ENCODE measurements at places on chromosomes 12 and 14.

- DNase-seq, result no peak
Observed at GRCh38 chr12:82554529-82554928, 132.2 kb upstream of the TMTC2 start.

DNA sequence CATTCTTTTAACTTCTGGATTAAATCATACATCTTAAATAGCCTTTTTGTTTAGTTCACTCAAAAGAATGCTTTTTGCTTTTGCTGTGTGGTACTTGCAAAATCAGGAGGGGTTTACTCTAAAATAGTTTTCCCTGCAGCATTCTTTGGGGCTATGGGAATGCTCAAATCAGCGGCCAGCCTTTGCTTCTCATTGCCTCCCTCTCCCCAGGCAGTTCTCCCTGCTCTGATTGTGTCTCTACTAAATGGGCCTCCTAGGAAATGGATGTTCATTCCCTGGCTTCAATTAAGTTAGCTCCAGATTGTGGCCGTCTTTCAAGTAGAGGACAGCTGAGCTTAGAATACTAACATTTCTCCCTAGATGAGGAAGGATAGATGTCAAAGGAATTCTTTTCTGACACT is 4.4 kb downstream of the TULP3 start:
- no peak for DNase-seq

DNA sequence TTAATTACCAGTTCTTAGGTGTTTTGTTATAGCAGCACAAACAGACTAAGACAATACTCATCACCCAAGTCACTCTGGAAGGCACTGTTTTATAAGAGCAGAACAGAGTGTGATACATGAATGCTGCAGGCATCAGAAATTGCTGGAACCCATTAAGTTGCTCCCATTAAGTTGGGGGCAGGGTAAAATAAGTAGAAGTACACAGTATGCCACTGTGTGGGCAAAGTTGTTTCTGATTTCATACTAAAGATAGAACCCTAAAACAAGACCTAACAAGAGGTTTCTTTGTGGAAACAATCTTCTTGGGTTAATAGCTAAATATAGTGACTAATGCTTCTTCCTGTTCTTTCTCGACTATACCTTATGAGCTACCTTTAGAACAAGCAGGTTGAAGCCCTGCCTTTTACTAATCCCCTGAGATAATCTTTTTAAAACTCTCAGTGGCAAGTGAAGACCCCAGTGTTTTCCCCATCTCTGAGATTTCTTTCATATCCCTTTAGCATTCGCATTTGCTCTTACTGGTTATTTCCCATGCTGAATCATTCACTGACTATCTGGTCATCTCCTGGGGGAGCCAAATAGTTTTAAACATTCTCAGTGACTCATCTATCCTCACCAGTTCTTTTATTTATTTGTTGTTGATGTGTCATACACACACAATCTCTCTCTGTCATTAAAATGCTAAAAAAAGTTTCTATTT is 52.3 kb downstream of the SOCS2 start:
- no peak for DNase-seq

GRCh38 chr14:92737206-92737605 is 11.2 kb downstream of the LGMN start:
- DNase-seq, result no peak

DNA sequence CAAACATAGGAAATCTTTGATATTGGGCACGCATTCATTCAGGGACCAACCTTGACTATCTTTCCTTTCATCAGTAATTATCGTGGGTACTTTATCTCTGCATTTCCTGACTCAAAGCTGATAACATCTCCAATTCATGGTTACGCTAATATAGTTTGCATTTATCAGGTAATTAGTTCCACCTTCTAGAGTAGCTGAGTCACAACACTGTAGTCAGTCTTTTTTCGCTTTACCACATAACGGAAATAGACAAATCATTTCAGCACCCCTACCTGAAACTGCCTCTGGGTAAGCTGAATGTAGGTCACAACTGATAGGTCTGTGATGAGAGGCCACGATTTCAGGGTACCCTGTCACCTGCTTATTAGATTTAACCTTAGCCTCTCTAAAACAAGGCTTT is 36.7 kb upstream of the IL22 start:
- no peak for DNase-seq

DNA sequence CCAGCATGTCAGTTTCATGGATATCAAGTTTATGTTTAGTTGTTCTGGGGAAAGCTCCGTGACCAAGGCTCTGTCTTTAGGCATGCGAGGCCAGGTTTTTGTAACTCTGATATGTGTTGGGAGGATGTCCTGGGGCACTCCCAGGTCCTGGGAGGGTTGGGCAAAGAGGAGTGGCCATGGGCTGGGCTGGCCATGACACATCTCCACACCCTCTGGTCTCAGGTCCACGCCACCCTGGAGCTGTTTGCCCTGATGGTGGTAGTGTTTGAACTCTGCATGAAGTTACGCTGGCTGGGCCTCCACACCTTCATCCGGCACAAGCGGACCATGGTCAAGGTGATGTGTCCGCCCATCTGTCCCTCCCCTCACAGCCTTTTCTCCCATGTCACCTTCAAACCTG is 46.4 kb downstream of the TPCN1 start:
- DNase-seq, result no peak

DNA sequence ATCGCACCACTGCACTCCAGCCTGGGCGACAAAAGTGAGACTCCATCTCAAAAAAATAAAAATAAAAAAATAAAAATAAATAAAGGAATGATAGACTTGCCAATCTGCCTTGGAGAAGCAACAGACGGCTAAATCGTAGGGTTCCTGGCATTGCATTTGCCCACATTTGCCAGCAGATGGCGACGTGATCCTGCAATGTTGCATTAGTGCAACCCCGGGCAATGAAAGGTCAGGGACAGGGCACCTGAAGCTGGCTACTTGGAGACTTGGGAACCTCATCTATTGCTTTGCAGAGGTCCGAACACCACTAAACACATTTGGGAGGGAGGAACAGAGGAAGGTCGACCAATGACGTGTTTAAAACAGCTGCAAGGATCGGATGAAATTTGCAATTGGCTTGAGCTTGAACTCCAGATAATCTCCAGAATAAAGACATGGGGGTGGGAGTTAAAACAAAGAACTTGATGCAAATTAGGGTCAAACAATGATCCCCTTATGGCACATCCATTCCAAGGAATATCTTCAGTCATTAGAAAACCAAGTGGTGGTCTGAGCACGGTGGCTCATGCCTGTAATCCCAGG is 34.6 kb downstream of the SPRING1 start:
- no peak for DNase-seq

- no peak for DNase-seq
Observed at GRCh38 chr12:10943167-10943566, 4.1 kb upstream of the TAS2R14 start.

DNA sequence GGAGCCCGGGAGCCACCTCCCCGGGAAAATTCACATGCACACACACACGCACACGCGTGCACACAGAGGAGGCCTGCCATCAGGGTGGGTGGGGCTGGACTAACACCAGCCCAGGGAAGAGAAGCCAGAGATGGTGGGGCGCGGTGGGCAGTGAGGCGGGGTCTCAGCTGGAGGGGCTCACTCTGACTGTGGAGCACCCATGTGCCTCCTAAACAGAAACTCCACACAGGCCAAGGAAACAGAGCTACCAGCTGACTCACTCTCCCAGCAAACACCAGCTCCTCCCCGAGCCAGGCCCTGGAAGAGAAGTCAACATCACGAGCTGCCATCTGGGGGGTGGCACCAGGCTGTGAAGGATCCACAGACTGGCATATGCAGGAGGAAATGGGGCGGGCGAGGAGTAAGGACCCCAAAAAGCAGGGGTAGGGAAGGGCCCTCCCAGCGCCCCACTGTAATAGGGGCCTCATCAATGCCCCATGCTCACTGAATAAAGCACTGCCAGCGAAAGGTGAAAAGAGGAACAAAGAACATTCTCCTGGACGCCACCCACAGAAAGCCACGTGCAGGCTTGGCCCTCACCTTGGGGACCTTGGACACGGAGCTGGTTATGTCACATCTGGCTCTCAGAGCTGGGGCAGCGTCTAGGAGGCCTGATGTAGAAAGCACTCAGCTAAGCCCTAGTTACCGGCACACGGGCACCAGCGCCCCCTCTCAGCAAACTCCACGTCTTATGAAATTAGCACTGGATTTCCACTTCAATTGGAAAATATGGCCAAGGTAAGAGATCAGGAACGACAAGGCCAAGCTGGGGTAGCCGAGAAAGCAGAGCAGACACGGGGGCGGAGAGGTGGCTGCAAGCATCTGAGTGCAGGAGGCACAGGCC is 8.4 kb upstream of the INF2 start:
- DNase-seq, result no peak

- DNase-seq, result no peak
Observed at GRCh38 chr12:4891866-4892265, 17.8 kb upstream of the KCNA1 start.

DNA sequence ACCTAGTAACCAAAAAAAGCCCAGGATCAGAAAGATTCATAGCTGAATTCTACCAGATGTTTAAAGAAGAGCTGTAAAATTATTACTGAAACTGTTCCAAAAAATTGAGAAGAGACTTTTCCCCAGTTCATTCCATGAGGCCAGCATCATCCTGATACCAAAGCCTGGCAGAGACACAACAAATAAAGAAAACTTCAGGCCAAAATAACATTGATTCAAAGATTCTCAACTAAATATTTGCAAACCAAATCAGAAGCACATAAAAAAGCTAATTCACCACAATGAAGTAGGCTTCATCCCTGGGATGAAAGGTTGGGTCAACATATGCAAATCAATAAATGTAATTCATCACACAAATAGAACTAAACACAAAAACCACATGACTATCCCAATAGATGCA is 151.2 kb downstream of the PLCZ1 start:
- DNase-seq, result no peak

GRCh38 chr14:58870961-58871360 is 233.2 kb downstream of the DACT1 start:
- DNase-seq, result no peak

DNA sequence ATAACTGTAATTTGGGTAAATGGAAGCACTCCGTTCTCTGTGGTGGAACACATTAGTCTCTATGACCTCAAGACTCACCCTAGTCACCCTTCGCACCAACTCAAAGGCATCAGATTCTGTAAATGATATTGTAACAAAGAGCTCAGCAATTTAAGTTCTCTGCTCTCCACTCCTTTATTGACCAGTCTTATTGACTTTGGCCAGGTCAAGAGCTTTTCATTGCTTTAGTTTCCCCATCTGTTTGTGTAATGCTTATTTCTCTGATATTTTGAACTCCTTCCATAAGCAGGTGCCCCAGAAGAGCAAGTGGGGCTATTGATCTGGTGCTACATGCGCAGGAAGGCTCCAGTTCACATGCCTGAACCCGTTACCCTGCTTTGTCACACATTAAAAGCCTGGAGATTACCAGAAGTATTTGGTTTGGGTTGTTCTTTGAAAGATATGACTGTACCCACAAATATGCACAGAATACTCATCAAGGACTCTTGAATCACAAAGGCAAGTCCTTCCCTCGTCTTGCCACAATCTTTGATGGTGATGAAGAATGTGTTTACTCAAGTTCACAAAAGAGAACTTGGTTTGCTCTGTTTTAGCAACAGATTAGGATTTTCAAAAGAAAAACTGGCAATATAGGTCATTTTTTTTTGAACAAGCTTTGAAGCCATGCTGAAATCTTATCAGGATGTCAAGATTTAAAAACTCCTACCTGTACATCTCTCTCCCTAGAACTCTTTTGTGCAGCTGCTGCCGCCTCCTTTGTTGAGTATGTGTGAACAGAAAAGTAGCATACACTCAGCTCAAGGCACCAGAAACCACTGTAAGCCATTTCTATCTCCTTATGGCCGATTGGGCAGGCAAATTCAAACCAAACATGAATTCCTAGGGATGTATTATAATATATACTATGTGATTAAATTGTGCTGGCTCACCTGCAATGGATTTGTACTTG is 193.9 kb downstream of the BCAT1 start:
- DNase-seq, result peak; percentile 30

DNA sequence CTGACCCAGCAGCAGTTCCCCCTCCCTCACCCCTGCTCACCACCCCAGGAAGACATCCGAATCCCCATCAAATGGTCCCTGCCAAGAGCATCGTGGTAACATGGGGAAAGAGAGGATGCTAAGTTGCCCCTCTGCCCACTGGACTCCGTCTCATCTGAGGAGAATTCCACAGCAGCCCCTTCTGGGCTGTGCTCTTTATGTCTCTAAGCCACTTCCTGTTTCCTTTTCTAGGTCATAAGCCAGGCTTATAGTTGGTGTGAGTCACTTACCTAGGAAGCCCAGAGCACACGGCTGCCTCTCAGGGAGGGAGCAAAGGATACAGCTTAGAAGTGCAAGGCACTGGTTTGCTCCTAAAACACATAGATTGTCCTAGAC is 76.0 kb downstream of the VCPKMT start:
- no peak for DNase-seq

- no peak for DNase-seq
Observed at GRCh38 chr12:120099738-120100137, 16.8 kb downstream of the RAB35 start.

DNA sequence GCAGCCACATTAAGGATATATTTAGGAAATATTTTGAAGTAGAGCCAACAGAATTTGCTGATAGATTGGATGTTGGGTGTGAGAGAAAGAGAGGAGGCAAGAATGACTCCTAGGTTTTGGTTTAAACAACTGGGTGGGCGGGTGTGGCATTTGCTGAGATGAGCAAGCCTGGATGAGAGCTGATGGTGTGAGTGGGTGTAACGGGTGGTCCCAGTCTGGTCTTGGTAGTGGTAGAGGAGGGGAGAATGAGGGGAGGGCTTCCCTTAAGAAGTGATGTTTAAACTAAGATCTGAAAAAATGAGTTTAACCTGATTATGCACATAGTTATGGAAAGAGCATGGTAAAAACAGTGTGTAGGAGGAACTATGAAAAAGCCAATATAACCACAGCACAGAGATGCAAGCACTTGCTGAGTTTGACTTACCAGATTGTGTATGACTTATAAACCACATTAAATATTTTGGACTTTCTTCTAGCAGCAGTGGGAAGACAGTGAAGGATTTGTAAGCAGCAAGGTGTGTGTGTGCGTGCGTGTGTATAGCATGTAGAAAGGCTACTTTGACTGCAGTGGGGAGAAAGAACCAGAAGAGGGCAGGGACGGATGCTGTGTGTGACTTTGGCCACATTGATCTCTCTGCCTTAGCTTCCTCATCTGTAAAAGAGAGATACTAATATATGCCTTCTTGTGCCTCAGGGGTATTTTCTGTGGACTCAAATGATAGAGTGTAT is 139.7 kb downstream of the PRIMA1 start:
- no peak for DNase-seq

- no peak for DNase-seq
Observed at GRCh38 chr12:111642681-111643426, 42.9 kb downstream of the BRAP start.
